CD4-positive, alpha-beta T cell treated with Interferon alpha-2 for 1 hour (primary cell): ENCODE measurements at places on chromosomes 12 and 14.

GRCh38 chr12:56115329-56115728 is 1.1 kb upstream of the RPL41 start:
- no peak for DNase-seq

DNA sequence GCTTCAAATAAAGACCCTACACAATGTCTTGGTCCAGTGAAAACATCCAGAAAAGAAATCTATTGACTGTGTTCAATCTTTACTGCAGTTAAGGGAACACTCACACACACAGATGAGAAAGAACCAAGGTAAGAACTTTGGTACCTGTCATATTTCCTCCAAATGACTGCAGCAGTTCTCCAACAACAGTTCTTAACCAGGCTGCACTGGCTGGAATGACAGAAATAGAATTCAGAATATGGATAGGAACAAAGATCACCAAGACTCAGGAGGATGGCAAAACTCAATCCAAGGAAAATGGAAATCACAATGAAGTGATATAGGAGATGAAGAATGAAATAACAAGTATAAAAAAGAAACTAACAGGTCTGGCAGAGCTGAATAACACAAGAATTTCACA is 36.6 kb downstream of the ADAM20 start:
- DNase-seq: no peak

DNA sequence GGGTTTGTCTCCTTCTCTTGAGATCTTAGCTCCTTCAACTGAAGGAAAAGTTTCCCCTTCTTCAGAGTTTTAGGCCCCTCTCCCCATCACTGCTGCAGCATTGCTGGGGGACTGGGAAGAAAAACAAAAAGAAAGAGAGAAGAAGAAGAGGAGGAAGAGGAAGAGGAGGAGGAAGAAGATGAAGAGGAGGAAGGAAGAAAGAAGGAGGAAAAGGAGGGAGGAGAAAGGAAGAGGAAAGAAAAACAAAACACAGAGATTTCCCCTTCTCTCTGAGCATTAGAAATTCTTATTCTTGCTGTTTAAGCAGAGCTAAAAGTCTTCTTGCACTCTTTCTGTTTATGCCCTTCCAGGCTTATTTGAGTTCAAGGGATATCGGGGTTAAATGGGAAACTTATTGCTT is 219.8 kb upstream of the AMIGO2 start:
- no peak for DNase-seq

- no peak for DNase-seq
These were observed 341.3 kb downstream of the SLC16A7 start for GRCh38 chr12:59937148-59937547.

DNA sequence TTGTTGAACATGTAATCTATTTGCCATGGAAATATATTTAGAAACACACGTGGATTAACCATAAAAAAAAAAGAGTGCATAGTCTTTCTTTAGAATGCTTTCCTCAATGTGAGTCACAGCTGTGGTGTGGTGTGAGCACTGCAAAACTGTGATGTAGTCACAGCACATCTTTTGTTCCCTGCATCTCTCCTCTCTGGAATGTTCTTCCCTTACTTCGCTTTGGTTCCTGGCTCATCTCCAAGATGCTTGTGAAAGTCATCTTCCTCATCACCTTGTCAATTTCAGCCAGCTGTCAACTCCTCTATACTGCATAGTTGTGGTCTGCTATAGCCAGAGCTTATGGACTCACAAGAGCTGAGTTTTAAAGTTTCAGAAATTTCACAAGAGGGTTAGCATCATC is 60.2 kb downstream of the STAB2 start:
- DNase-seq: no peak

GRCh38 chr14:51616724-51617409 is 34.8 kb upstream of the FRMD6 start:
- no peak for DNase-seq

GRCh38 chr12:111767362-111768158 is 827 bp downstream of the ALDH2 start:
- DNase-seq: no peak

DNA sequence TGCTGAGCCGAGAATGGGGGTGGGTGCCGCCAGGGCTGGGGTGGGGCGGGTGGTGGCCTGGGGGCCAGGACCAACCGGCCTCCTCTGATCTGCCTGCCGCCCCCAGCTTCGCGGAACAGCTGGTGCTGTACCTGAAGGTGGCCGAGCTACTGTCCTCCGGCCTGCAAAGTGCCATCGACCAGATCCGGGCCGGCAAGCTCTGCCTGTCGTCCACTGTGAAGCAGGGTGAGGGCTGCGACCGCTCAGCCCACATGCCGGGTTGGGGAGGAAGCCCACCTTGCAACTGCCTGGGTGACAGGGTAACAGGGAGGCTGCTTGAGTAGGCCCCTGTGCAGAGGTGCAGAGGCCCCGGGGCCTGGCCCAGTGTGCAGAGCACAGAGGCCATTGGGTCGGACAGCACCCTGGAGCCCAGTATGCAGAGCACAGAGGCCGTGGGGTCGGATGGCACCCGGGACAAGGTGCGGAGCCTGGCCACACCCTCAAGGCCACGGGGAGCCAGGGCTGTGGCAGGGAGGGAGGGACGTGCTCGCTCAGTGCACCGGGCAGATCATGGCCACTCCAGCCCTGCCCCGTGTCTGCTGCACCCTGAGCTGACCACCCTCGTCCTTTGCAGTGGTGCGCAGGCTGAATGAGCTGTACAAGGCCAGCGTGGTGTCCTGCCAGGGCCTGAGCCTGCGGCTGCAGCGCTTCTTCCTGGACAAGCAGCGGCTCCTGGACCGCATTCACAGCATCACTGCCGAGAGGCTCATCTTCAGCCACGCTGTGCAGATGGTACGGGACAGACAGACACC is 9.5 kb upstream of the PUS1 start:
- no peak for DNase-seq

DNA sequence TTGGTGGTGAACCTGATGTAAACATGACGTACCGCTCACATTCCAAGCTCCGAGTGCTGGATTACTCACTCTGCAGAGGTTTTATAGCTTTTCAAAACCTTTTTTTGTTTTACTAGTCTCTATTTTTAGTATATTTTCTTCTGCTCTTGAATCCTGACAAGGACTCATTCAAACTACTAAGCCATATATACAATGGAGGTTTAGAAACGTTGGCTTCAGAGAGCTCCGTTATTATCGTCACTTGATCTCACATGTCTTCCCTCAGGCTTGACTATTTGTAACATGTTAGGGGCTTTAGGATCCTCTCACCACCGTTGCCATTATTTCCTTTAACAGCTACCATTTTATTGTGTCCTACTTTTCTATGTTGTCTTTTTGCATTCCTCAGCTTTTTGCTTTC is 1321.5 kb upstream of the FLRT2 start:
- no peak for DNase-seq

DNA sequence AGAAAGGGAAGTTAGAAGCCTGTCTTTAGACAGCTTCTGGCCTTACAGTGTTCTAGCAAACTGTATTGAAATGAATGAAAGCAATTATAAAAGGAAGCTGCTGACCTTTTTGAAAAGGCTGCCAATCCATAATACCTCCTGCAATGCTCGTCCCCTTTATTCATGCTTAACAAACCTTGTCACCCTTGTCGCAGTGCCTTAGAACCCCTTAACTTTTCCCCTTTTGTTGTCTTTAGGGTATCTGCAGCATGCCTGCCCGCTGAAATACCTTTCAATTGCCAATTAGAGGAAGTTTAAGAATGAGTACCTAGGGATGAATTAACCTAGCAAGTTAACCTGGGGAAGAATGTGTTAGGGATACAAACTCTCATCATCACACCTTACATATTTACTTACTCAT is 731.2 kb downstream of the RERGL start:
- no peak for DNase-seq

GRCh38 chr12:50050410-50051098 is 6.8 kb upstream of the ASIC1 start:
- no peak for DNase-seq

- DNase-seq: no peak
These were observed 1153.0 kb upstream of the TMEM132C start for GRCh38 chr12:127113945-127114344.

GRCh38 chr14:98591161-98591560 is 680.8 kb downstream of the BCL11B start:
- no peak for DNase-seq

- no peak for DNase-seq
These were observed 31.9 kb upstream of the LUM start for GRCh38 chr12:91143206-91143605.

- DNase-seq: no peak
These were observed 75.0 kb downstream of the KICS2 start for GRCh38 chr12:64147011-64147631.

GRCh38 chr12:51915003-51915625 is 7.8 kb downstream of the ACVRL1 start:
- no peak for DNase-seq

- DNase-seq: no peak
These were observed 24.0 kb upstream of the PDE1B start for GRCh38 chr12:54525383-54525782.

DNA sequence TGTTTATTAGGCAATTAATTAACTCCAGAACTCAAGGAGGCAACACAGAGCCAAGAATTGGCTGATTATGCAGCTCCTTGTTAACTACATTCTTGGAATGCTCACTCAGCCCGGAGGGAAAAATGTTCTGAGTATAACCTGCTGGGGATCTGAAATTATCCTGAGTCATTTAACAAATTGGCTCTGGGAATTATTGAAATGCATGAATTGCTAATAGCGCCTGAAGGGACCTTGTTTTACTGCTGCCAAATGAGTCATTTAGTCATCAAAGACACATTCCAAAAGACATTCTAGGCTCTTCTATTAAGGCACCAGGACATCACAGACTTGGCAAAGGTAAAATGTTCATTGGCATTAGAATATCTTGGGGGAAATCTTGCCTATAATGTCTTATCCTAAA is 13.0 kb downstream of the TMEM52B start:
- DNase-seq: no peak

DNA sequence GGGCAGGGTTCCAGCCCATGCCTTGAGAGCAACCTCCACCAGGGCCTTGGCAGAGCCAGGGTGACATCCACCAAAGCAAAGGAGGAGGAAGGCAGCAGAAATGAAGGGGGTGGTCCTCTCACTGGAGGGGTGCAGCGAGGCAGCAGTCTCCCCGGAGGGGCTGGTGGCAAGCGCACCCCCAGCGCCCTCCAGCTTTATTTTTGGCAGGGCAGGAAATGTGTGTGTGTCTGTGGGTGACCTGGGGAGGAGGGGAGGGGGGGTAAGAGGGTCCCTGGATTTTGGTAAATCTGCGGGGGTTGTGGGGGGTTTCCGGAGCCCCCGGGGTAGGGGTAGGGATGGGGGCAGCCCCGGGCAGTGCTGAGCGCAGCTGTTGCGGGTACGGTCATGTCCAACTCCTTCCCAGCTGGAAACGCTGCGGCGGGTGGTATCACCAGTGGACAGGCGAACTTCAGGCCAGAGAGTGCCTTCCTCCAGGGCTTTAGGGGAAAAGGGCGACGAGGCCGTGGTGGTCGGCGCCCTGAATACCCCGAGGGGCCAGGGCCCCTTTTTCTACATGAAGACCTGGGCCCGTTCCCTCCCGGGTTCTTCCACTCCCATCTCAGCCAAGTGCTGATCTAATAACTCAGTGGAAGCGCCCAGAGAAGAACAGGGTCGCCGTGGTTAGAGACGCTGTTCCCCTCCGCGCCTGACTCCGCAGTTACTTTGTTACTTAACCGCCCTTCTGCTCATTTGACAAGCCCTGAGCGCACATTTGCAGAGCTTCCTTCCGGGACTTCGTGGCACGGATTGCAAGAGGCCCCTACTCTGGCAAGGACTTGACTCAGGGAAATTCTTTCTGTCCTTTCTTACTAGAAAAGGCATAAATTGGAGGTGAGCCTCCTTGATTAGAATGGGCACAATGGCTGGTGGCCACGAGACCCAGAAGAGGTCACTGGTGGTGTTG is 55.2 kb downstream of the FOS start:
- peak; percentile 52 for DNase-seq

DNA sequence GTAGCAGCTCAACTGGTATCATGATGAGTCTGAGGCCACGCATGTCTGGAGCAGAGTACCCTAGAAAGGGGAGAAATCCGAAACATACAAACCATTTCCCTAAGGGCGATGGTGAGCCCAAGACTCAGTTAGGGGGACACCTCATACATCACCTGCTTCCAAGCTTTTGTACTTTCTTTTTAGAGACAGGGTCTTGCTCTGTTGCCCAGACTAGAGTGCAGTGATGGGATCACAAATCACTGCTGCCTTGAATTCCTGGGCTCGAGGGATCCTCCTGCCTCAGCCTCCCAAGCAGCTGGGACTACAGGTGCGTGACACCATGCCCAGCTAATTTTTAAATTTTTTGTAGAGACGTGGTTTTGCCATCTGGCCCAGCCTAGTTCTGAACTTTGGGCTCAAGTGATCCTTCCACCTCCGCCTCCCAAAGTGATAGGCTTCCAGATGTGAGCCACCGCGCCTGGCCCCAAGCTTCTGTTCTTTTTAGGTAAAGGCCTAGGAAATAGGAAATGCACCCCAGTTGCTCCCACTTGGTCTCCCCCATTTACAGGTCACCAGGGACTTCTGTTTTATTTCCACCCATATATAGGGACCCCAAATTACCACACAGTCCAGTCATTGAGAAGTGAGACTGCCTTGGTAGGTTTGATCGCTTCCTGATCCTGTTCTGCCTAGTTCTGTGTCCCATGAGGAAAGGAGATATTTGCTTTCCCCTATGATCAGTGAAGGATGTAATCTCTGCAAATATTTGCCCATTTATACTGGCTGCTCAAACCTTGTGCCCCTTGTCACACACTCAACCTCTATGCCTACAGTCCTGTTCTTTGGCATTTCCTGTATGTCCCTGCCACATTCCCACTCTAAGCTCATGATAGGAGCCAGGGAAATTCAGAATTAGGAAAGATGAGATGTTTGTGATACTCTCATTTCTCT is at the start of gene APOF:
Gene APOF, minus strand, starts transcription at position 728 of the 930 bp plus-strand sequence. Its CDS starts 112 bp downstream, at position 616.
- no peak for DNase-seq

- no peak for DNase-seq
These were observed 6.3 kb downstream of the NTN4 start for GRCh38 chr12:95784286-95784685.

- no peak for DNase-seq
These were observed 58.6 kb downstream of the VWF start for GRCh38 chr12:6065863-6066199.

- no peak for DNase-seq
These were observed 32.8 kb downstream of the PDZRN4 start for GRCh38 chr12:41220931-41221330.

DNA sequence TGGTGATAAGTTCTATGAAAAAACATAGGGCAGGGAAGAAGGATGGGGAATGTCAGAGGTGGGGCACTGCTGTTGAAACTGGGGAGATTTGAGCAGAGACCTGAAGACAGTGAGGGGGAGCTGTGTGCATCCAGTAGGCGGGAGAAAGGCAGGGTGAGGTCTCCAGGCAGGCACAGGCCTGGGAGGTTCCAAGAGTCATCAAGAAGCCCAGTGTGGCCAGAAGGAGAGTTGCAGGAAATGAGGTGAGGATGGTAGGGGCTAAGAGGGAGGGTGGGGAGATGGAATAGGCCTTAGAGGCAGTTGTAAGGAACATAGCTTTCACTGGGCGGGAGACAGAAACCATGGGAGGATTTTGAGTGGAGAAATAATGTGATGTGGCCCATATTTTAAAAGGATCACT is 341.8 kb downstream of the GLT1D1 start:
- no peak for DNase-seq
